ENCODE measurements at places on chromosomes 2 and 18. TPM values are rescaled to one million over a fixed set of nuclear protein-coding genes. Genes with fewer than 3 reads are reported as not detected.

Gene STPG4
- 0.37 TPM for total RNA-seq

Gene MYCN
- not detected for total RNA-seq

Gene CHRND
- total RNA-seq, result not detected

Gene IL36B
- total RNA-seq, result not detected

Gene UGT1A1
- total RNA-seq, result 6.9 TPM

Gene RAB17
- total RNA-seq, result 0.20 TPM

Gene CDK15
- total RNA-seq, result 0.12 TPM

Gene CNTNAP5
- not detected for total RNA-seq

Gene CHRNG
- not detected for total RNA-seq

Gene KCNK3
- total RNA-seq, result 28.4 TPM

Gene MC2R
- not detected for total RNA-seq

Gene INHBB
- 52.0 TPM for total RNA-seq

Gene C1QL2
- total RNA-seq, result not detected

Gene RAB6C
- total RNA-seq, result not detected

Gene HTR2B
- 0.51 TPM for total RNA-seq

Gene LRP2
- total RNA-seq, result not detected

Gene CXXC1
- total RNA-seq, result 33.9 TPM

Gene FAM228A
- 1.5 TPM for total RNA-seq

Gene CASP10
- total RNA-seq, result 8.5 TPM

Gene CPO
- 1.2 TPM for total RNA-seq

Gene MAB21L4
- not detected for total RNA-seq

Gene RIT2
- not detected for total RNA-seq

Gene PLB1
- total RNA-seq, result not detected

Gene SOX11
- total RNA-seq, result not detected

Gene CTAGE1
- total RNA-seq, result not detected

Gene GPR155
- total RNA-seq, result 0.64 TPM

Gene NAT8
- not detected for total RNA-seq

Gene SLC4A3
- 0.75 TPM for total RNA-seq

Gene ACMSD
- 3.8 TPM for total RNA-seq

Gene TMEM247
- total RNA-seq, result not detected

Gene ZC3H6
- 8.6 TPM for total RNA-seq

Gene RELCH
- total RNA-seq, result 13.9 TPM

Gene KCNF1
- total RNA-seq, result 0.17 TPM

Gene AMER3
- not detected for total RNA-seq

Gene AQP4
- not detected for total RNA-seq

Gene SP140
- not detected for total RNA-seq

Gene GDF7
- 0.72 TPM for total RNA-seq

Data from Caki2 (cell line).